Pancreas (tissue), 10 donors: ENCODE measurements at places on chromosomes 13 and 19.

DNA sequence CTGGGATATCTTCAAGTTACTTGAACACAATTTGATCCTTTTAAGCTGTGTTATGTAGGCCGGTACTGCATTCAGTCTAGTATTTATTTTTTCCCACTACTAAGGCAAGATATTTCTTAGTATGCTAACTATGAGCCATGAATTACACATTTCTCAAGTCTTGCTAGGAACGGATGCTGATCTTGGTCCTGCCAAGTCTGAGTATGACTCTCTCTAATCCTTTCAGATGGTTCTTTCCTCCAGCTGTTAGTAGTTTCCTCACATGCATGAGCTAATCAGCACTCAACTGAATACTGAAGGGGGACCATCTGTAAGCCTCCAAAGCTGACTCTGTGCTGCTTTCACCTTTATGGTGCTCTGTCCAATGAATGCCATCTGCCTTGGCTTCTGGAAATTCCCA is 460.3 kb downstream of the KCTD12 start:
- no peak for DNase-seq

DNA sequence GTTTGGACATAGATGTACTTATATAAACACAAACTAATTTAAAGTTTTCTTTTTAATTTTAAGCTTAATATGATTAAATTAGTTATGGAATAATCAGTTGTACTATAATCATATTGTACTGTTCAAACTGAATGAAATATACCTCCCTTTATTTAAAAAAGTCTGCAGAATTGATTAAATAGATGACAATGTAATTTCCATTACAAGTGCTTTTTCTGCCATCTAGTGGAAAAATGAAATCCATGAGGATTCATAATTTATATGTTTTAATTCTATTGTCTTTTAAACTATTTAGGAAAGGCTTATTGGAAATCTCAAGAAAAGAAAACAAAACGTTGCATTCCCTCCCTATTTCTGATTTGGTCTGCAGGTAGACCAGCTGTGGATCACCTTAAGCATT is 30.9 kb downstream of the MZT1 start:
- DNase-seq, result no peak

DNA sequence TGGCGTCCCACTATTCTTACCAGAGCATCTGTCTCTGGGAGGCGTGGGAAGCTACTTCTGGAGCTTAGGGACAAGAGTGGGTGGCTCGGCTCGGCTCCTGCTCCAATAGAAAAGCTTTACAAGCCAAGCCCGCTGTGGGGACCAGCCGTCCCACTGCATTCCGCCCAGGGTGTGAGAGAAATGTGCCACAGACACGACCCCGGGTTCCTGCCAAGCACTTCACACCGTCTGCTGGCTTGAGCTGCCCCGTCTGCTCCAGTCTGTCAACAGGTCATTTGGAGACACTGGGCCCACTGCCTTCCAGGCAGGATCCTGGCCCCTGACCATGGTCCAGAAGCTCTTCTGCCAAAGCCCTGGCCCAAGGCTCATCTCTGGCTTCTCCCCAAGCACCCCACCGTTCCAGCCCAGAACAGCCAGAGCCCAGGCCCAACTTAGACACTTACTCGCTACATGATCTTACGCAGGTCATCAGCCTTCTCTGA is 6.5 kb upstream of the FKRP start:
- no peak for DNase-seq

GRCh38 chr19:18416778-18417249 is 2.4 kb upstream of the SSBP4 start:
- peak; percentile 85 for DNase-seq

DNA sequence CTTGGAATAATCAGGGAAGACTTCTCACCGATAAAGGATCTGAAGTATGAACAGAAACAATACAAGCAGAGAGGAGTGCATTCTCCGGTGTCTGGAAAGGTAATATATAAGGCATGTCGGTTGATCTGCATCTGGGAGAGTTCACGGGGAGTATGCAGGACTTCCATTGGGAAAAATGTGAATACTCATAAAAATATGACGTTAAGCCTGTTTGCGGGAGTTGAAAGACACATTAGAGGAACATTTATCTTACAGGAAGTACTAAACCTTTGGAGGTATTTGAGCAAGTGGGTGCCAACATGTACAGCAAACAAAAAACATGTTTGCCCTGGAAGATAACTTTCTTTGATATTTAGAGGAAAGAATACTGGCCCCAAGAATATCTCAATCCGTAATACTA is 286.8 kb downstream of the SLITRK6 start:
- DNase-seq, result no peak

- DNase-seq, result no peak
Measured at GRCh38 chr19:48674216-48674809, 1.5 kb upstream of the NTN5 start.

GRCh38 chr19:6470173-6470572 is 6.1 kb downstream of the CRB3 start:
- no peak for DNase-seq

GRCh38 chr13:29171244-29171643 is 351.1 kb downstream of the MTUS2 start:
- no peak for DNase-seq

DNA sequence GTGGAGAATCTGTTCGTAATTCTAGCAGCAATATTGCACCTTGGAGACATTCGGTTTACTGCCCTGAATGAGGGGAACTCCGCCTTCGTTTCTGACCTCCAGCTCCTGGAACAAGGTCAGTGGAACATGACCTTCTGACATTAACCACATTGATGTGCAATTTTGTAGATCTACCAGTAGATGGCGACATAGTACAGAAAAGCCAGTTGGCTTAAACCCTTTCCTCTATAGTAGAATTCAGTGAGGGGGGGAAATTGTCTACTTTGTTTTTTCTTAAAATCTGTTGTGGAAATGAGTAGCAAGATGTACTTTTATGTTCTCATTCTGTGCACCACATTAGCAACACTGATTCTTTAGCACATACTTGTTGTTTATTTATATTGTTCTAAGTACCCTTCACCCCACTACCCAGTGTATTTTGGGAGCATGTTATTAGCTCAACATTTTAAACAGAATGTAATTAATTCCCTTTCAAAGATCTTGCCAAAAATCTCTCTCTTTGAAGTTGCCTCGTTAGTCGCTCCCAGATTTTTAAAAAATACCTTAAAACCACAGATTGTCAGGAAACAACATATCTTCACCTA is 332.2 kb downstream of the MYO16 start:
- DNase-seq, result no peak

DNA sequence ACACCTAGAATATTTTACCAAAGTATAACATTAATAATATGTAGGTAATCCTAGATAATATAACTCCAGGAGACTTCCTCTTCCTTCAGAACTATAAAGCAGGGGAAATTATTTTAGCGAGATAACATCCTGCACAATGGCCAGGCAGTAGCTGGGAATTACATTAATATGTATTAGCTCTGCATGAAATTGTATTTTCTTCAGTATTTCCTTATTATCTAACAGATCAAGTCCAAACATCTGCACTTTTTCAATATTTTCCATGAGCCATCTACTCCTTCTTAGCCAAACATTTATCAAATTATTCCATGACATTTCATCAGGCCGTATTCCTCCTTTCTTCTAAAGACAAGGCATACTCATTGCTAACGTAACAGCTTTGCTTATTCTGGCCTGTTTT is 98.8 kb upstream of the PCDH9 start:
- no peak for DNase-seq

DNA sequence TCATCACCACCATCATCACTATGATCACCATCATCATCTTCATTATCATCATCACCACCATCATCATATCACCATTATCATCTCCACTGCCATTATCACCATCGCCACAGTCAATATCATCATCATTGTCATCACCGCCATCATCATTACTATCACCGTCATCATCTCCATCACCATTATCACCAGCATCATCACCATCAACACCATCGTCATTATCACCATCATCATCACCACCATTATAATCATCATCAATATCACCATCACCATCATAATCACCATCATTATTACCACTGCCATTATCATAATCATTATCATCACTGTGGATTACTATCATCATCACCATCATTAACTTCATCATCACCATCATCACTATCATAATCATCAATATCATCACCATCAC is 17.3 kb upstream of the ARHGEF18 start:
- no peak for DNase-seq

DNA sequence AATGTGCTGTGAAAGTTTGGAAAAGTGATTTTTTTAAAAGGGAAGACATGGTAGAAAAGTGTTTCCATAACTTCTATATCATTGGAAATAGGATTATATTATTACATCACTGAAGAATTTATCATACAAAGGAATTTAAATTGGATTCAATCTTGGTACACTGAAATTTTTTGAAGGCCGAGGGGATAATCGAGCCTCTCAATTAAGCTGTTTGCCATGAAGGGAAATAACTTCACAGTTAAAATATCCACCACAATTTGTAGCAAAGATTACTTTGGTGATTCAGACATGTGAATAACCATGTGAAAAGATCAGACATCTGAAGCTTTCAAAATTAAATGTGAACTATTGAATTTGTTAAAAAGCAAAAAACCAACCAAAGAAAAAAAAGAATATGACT is 215.3 kb downstream of the KLF5 start:
- no peak for DNase-seq

DNA sequence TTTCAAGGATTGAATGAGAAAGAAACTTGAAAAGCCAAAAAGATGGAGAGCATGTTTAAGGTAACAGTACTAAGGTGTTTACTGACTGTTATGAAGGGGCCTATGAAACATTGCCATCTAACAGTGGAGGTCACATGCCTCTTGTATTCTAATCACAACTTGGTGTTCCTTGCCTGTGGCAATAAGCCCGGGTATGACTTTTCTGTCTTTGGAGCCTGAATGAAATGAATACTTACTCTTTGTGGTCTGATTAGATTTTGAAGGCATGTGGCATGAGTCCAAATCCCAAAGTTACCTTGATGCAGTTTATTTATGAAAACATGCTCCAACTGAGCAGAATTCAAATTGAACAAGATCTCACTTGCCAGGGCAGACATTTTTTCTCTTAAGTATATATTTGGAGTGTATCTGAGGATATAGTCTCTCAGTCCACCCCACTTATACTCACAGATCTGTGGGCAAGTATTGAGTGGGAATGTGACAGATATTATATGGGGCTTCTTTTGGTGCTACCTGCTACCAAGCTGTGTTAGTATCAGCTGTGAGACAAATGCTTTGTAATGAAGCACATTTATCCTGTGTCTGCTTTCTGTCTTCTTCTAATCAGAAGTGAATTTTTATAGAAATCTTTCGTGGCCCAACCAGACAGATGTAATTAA is 67.5 kb downstream of the B3GLCT start:
- DNase-seq, result no peak

DNA sequence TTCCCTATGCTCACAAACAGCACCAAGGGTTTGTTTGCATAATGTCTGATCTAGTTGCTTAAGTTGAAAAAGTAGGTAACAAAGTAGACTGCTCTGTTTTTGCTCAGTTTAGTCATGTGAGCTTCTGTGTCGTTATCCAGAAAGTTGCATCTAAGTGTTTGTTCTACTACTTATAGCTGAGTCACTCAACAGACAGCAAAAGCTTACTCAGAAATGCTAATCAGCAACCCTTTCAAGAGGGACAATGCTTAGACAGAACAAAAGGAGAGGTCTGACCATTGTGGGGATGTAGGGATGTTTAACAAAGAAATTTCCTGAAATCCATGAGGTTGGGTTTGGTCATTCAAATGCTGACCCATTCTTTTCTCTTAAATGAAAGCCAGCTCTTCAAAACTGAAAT is 106.4 kb downstream of the ATP8A2 start:
- no peak for DNase-seq
